Activated CD4-positive, CD25-positive, alpha-beta regulatory T cell treated with anti-CD3 and anti-CD28 coated beads, Interleukin-2, amount 50 U/mL, for 16 hours (primary cell): ENCODE measurements at places on chromosomes 12 and 14.

GRCh38 chr14:93009471-93010129, 86.7 kb downstream of the CHGA start:
- DNase-seq: no peak

DNA sequence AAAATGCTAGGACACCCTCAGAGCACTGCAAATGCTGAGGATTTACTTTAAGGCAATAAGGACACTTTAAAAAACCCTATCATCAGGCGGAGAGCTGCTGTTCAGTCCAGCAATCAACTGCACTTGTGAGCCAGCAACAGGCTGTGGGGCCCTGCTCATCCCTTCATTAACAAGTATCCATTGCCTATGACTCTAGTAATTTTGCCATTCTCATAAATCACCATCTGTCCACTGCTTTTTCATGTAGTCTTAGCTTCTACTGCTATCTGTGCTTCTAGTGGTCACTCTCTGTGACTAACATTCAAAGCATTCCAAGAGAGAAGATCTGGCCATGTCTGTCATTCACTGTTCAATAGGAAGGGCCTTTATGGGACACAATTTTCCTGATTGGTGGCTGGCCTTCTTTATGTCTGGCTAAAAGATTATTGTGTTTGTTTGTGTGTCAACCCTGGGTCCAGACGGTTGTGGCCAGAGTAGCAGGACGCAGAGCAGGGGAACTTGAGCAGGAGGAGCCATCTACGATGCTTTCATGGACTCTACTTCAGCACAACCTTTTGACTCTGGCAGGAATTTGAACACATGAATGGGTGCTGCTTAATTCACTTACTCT, 3.6 kb upstream of the KRAS start:
- DNase-seq: no peak

DNA sequence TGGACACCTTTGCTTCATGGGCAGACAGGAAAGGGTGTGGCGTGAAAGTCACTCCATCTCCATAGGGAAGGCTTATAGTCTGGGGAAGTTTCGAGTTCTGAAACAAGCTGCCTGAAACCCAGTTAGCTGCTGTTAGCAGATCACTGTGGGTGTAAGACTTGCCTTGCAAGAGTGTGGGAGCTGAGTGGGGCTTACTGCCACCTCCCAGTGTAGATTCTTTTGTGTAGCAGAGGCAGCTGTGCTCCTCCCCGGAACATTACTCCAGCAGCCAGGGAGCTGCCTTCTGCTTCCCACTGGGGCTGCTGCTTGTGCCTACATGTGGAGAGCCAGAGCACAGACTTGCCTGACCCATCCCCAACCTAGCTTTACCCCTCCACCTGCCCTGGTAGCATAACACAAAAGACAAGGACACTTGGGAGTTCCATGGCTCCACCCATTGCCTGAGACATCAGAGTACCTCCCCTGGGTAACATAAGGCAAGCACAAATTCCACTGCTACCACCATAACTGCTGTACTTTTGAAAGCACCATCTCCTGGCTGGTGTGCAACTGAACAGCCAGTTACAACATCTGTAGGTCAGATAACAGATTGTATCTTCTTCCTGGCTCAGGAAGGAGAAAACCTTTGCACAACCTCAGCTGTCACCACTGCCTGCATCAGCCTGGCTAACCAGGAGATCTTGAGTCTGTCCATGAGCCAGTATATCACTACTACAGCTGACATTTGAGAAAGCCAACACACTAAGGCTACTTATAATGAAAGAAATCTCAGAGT, 69.5 kb downstream of the ADAMTS20 start:
- no peak for DNase-seq

DNA sequence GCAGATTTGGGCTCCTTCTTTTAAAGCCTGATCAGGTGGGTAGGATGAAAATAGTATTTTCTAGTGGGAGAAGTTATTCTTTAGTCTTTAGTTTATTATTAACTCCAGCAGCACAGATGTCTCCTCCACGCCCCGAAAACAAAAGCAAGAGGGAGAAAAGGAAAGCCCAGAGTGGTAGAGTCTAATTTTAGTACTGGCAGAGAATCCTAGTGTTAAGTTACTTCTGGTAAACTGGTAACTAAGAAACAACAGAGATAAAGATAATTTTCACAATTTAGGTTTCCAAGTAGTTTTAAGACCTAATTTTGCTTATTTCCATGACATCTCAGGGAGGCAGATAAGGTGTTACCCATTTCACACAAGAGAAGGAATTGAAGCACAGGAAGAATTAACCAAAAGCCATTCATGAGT, 16.3 kb downstream of the ATP5MC2 start:
- no peak for DNase-seq

DNA sequence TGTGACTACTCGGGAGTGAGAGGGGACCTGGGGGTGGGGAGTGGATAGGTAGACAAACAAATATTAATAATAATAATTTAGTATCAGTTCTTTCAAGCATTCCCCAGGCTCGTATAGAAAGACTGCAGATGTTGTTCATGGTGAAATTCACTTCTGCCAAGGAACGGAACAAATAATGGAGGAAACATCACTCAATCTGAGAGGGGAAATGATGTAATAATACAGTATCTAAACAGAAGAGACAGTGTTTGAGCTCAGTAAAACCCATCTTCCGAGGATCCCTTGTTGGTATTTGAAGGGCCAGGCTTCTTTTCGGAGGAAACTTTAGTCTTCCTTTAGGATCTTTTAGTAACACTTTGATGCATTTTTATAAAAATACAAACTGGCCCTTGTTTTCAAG, 114.2 kb downstream of the KCNK10 start:
- no peak for DNase-seq

- no peak for DNase-seq
Measured at GRCh38 chr12:120397824-120398540, 29.0 kb upstream of the MSI1 start.

- DNase-seq: no peak
Measured at GRCh38 chr14:51988221-51988620, 1.1 kb upstream of the RTRAF start.

GRCh38 chr12:88388566-88389540, 191.4 kb downstream of the KITLG start:
- no peak for DNase-seq

GRCh38 chr12:49415521-49415970, 48.3 kb downstream of the SPATS2 start:
- no peak for DNase-seq

DNA sequence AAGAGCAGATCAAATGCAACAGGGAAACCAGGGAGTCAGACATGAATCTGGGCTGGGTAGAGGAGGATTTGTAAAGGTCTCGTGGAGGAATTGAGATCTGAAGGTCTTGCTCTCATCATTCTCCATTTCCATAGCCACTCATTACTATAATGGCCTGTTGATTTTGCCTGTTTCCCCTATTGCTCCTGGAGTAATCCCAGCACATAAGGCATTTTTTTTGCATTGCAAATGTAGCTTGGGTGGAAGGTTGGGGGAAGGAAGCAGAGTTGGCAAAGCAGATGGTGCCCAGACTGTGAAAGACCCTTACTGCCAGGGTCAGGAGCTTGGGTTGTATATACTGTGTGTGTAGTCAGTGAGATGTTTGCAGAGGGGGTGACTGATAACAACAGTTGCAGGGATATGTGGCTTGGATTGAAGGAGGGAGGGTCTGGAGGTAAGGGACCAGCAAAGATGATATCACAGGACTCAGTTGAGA, 116.0 kb downstream of the TTC6 start:
- DNase-seq: no peak

- no peak for DNase-seq
Measured at GRCh38 chr12:80868576-80868975, 69.2 kb downstream of the LIN7A start.

- no peak for DNase-seq
Measured at GRCh38 chr12:57315681-57316080, 64.7 kb upstream of the STAC3 start.

DNA sequence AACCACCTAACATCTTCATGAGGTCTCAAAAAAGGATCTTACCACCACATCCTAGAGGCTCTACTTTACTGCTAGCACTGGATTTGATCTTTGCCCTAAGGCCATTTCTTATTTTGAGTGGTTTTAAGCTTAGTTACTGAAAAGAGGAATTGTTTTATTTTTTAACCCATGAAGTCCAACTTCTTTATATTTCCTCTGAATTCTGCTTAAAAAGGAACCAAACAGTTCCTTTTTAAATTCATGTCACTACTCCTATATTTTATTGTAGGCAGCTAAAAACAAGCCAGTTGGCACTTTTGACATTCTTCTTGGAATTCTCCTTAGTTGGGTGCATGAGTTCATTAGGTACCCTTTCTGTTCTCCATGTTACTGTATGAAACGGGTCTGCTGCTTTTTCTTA, 76.4 kb downstream of the FGD4 start:
- DNase-seq: no peak

GRCh38 chr12:95978774-95979173, 17.4 kb downstream of the HAL start:
- no peak for DNase-seq

GRCh38 chr14:51498411-51499227, 153.1 kb upstream of the FRMD6 start:
- DNase-seq: no peak

DNA sequence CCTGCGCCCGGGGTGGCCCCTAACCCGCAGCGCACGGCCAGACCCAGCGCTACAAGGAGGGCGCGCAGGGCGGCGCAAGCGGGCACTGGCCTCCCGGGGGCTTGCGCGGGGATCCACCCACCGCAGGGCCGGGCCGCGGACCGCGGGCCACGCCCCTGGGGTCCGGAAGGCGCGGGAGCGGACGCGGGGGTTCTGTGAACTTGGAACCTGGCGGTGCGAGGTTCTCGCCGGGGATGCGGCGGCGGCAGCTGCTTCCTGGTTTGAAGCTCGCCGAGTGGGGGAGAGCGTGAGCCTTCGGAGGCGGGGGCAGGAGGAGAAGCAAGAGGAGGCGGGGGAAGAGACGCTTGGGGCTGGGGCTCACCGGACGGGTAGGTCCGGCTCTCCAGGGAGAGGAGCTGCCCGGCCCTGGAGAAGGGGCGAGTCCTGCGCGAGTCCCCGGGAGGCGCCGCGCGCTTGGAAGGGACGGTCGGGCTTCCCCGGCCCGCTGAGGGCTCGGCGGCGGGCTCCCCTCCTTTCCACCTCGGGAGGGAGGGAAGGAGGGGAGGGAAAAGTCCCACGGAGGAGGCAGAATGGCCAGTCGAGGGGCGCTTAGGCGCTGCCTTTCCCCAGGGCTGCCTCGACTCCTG, at the start of gene PRKCH:
Gene PRKCH, plus strand, starts transcription at position 195 of the 626 bp plus-strand sequence. CDS start 523 bp downstream, outside the sequence.
- peak; percentile 64 for DNase-seq

DNA sequence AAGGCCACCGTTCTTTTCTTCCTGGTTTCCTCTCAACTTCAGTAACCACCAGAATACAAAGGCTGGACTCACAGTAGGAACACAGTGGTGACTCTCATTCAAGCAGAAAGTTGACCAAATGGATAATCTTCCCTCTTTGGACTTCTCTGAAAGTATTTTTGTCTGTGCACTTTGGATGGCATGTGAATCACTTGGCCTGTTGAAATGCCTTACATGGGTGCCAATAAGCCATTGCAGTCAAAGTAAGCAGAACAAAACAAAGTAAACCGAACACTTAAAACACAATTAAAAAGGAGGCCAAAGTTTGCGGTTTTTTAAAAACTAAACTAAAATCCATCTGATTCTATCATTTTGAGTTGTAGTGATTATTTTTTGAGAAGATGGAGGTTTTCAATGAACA, 370.1 kb upstream of the DDHD1 start:
- no peak for DNase-seq

DNA sequence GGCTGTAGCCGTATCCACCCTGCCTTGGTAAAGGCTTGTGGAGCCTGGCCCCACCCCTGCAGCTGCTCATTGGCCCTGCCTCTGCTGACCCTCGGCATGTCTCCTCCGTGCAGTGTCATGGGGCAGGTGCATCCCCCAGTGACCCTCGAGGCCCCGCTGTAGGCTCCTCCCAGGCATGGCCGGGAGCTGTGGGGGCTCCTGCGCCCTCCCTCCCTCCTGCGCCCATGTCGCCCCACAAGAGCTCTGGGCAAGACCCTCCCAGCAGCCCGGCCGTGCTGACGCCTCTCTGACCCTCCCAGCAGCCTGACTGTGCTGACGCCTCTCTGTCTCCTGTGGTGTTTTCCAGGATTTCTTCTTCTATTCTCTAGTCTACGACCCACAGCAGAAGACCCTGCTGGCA, 20.8 kb upstream of the CRIP2 start:
- DNase-seq: no peak

DNA sequence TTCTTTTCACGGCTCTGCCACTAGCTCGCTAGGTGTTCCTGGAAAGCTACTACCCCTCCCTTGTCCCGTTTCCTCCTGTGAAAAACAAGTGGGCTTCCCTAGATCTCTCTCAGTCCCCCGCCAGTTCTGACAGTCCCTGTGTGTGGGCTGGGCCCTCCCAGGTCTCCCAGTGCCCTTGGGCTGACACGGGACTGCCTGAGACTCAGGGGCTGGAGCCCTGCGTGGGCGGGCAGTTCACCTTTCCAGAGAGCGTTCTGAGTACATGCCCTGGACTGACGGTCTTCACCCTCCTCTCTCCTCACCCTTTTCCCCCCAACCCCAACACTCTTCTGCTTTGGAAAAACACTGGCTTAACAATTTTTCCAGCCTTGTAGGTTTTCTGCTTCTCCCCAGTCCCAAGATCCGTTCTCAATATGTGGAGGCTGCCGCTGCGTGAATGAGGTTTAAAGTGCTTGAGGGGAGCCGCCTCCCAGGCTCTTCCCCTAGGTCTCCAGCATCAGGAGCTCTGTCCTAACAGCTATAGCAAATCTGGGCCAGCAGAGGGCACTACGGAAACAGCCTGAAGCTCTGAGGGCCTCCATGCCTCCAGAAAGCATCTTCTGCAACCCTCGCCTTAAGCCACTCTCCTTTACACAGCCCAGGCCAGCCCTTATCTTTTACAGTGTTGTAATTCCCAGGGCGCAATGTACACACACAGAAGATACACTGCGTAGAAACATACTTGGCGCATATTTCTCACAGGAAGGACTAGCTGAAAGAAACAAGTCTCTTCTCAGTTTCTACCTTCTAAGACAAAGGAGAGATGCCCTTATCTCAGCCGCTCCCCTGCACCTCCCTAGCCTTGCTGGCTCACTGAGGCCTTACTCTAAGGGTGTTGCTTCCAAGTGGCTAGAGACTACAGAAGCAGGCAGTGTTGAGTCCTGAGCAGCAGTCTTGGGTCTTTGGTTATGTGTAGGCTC, 10.4 kb upstream of the DCD start:
- peak; percentile 5 for DNase-seq

- no peak for DNase-seq
Measured at GRCh38 chr14:47149326-47149725, 497.7 kb upstream of the RPL10L start.

GRCh38 chr12:87687362-87687761, 341.8 kb downstream of the C12orf50 start:
- DNase-seq: no peak

DNA sequence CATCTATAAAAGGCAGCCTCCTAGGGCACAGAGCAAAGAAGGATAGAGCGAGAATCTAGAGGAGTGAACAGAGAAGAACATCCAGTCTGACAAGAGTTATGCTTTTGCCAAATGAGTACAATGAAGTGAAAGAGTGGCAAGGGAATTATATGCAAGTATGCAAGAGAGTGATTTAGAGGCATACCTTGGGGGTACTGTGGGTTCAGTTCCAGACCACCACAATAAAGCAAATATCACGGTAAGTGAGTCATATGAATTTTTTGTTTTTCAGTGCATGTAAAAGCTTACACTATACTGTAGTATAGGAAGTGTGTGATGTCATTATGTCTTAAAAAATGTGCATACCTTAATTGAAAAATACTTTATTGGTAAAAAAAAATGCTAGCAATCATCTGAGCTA, 101.4 kb downstream of the SLC38A1 start:
- DNase-seq: no peak
